ENCODE measurements at places on chromosomes 13 and 19.

DNA sequence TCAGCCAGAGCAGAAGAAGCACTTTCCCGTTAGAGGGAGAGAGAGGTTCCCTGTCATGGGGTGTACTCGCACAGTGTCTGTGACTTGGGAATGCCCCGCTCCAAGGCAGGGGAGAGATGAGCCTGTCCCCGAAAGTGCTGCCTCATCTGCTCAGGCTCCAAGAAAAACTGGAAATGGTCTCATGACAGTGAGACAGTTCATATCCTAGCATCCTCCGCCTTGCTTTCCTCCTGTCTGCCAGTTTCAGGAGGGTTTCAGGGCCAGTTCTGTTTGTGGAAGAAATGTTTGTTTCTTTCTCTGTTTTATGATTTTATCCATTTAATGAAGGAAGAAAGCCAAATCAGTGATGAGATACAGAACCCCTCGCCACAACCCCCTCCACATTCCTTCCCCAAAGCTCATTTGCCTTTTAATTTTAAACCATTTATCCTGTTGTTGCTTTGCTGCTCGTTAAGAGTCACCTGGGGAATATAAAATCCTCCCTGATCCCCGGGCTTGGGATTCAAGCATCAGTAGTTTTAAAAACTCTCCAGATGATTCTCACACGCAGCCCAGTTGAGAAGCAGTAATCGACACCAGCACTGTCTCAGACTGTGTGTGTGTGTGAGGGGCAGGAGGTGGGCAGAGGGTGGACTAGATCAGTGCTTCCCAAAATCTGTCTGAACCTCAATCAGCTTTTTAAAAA, 144.6 kb upstream of the UBL3 start:
- no peak for DNase-seq

GRCh38 chr13:20525601-20526544, at the start of gene CRYL1:
Gene CRYL1, minus strand, starts transcription at chr13:20525857. Its CDS starts 63 bp downstream, at chr13:20525794.
- peak; percentile 28 for DNase-seq

- no peak for DNase-seq
These were observed 46.1 kb upstream of the DCUN1D2 start for GRCh38 chr13:113536461-113537110.

DNA sequence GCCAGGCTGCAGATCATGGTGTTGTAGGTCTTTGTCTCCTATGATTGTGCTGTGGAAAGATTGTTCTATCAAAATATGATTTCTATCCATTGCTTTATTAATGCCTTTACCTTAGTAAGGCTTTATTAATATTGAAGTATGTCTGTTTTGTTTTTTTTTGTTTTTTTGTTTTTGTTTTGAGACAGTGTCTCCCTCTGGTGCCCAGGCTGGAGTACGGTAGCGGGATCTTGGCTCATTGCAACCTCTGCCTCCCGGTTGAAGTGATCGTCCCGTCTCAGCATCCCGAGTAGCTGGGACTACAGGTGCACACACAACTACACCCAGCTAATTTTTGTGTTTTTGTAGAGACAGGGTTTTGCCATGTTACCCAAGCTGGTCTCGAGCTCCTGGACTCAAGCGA, 7.7 kb downstream of the IRGC start:
- no peak for DNase-seq

GRCh38 chr13:44156294-44156658, 217.3 kb upstream of the SERP2 start:
- DNase-seq: no peak

- no peak for DNase-seq
These were observed 360 bp downstream of the DDX39A start for GRCh38 chr19:14418856-14419105.

DNA sequence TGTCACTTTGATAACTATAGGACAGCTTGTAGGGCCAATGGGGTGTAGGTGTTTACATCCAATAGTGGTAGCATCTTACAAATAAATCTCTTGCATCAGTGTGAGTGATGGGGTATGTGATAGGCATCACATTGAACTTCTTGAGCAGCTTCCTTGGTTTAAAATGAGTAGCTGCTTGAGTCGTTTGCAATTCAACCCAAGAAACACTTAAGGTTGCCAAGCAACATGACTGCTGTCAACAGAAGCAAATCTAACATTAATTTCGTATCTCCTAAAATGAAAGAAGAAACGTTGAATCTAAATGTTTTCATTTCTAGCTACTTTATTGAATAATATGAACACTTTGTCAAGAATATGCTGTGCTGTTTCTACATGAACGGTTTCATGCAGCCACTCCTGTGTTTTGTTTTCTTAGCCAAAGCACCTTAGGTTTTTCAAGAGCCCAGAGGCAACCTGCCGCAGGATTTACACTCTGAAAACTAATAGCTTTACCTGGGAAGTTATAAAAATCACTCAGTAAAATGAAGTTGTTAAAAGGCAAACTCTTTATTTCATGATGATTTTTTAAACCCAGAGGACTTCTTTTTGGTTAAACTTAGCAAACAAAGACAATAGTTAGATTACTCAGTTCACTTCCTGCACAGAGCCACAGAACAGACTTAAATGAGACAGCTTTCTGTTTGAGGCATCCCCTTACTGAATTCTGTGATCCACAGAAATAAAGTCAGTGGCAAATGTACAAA, 305.2 kb downstream of the MTUS2 start:
- no peak for DNase-seq

GRCh38 chr13:93646245-93646644, 419.6 kb downstream of the GPC6 start:
- DNase-seq: no peak

- DNase-seq: no peak
These were observed 14.7 kb upstream of the SIGLEC6 start for GRCh38 chr19:51546107-51546649.

DNA sequence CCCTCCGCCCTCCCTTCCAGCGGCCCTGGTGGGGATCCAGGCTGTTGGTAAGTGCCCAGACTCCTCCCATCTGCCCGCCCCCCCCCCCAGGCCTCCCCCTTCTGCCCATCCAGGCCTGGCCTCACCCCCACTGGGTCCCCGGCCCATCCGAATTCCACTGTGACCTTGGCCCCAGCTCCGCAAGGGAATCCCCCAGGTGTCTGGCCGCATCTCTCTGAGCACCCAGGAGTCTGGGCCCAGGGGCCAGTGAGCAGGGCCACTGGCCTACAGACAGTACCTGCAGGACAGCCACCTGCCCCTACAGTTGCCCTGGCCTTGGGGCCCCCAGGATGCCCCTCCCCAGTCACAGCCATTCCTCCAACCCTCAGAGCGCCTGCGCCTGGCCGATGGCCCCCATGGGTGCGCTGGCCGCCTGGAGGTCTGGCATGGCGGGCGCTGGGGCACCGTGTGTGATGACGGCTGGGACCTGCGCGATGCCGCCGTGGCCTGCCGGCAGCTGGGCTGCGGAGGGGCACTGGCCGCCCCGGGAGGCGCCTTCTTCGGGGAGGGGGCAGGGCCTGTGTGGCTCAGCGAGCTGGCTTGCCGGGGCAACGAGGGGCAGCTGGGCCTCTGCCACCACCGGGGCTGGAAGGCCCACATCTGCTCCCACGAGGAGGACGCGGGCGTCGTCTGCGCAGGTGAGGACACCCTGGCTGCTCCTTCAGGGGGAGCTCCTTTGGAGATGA, 912 bp downstream of the SSC5D start:
- DNase-seq: no peak

DNA sequence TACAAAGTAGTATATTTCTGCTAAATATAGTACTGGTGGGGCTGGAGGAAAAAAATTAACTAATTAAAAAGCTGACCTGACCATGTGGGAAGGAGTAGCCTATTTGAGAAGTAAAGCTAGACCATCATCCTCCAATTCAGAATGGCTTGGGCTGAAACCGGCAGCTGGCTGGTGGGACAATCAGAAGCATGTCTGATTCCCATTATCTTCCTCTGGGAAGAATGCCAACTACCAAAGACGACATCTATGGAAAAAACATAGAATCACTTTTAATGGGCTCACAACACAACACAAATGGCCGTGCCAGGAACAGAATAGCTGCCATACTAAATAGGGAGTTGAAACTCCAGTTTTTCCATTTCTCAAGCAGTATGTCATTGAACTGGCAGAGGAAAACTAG, 120.4 kb upstream of the FREM2 start:
- no peak for DNase-seq

DNA sequence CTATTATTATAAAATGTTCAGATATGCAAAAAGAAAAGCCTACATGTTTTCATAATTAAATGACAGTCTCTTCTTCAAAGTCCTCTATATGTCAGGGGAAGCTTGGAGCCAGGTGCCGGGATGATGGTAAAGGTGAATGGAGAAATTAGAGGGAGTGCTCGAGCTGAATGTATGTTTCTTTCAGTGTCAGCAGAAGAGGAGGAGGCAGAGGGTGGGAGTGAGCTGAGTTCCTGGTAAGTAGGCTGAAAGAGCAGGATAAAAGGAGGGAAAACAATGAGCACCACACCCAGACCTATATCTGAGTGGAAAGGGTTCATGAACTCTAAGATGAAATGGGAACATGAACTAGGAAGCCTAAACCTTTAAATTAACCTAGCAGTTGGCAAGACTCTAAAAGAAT, 307.6 kb upstream of the NBEA start:
- DNase-seq: no peak

DNA sequence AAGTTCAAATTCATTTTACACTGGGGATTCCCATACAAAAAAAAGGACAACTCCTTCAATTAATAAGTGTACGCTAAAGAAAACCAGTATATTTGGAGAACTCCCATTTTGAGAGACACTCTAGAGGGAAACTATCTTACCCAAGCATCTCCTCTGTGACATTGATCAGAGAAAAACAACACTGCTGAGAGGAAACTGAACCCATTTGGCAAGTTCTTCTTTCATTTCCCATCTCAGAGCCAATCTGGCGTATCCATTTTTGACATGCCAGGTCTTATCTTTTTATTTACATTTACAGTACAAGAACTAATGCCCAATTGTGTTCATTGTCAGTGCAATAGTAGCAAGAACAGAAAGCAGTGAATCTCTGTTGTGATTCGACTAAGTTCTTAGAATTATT, 30.1 kb downstream of the LIG4 start:
- no peak for DNase-seq

GRCh38 chr13:53137779-53138178, 109.2 kb downstream of the OLFM4 start:
- no peak for DNase-seq

GRCh38 chr13:30906411-30907051, 460 bp downstream of the MEDAG start:
- DNase-seq: no peak
